ENCODE measurements at places on chromosomes 1 and 21. TPM values are rescaled to one million over a fixed set of nuclear protein-coding genes. Genes with fewer than 3 reads are reported as not detected.

MYOC gene
- total RNA-seq: 0.12 TPM

- no peaks in the 10 kb centered on the region for H3K36me3 ChIP-seq
- peaks cover 19% of the 10 kb centered on the region for H3K4me1 ChIP-seq
- H3K27ac ChIP-seq: no peak overlapping the region
- no peak for DNase-seq
- no peaks in the 10 kb centered on the region for H3K27me3 ChIP-seq
Observed at GRCh38 chr1:210696709-210697108, 368.0 kb downstream of the HHAT start.

- no peak for DNase-seq
- no peaks in the 10 kb centered on the region for H3K27me3 ChIP-seq
- no peaks in the 10 kb centered on the region for H3K4me1 ChIP-seq
- no peak overlapping the region for H3K4me3 ChIP-seq
- no peaks in the 10 kb centered on the region for H3K36me3 ChIP-seq
Observed at GRCh38 chr1:13820055-13820454, 120.1 kb downstream of the PRDM2 start.

SPRR2A gene
- total RNA-seq: not detected

- no peak overlapping the region for H3K27ac ChIP-seq
- no peaks in the 10 kb centered on the region for H3K4me1 ChIP-seq
- no peaks in the 10 kb centered on the region for H3K27me3 ChIP-seq
- no peaks in the 10 kb centered on the region for H3K36me3 ChIP-seq
- no peak for DNase-seq
Observed at GRCh38 chr1:214303141-214303930, 22.4 kb downstream of the SMYD2 start.

DNA sequence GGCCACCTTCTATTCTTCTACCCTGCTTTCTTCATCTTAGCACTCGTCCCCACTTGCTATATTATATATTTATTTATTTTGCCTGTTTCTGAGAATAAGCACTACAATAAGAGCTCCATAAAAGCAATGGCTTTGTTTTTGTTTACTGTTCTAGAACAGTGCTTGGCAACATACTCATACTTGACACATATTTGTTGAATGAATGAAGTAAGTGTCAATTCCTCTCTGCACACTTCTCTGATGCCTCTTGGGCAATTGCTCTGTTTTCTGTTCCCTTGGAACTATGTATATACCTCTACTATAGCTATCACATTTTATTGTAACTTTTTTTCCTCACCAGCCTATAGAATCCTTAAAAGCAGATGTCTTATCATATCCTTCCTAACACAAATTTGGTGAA is 7.5 kb upstream of the SLC19A2 start:
- no peak overlapping the region for H3K4me3 ChIP-seq
- H3K27ac ChIP-seq: no peak overlapping the region
- no peaks in the 10 kb centered on the region for H3K4me1 ChIP-seq
- H3K36me3 ChIP-seq: no peaks in the 10 kb centered on the region

LAMTOR5 gene
- total RNA-seq: 160 TPM

GRCh38 chr1:89754518-89754917 is 66.3 kb upstream of the LRRC8D start:
- H3K4me1 ChIP-seq: no peaks in the 10 kb centered on the region
- no peak overlapping the region for H3K4me3 ChIP-seq
- no peaks in the 10 kb centered on the region for H3K27me3 ChIP-seq
- H3K36me3 ChIP-seq: no peaks in the 10 kb centered on the region
- no peak overlapping the region for H3K27ac ChIP-seq
- DNase-seq: peak; percentile 85

TIE1 gene
- 5.0 TPM for total RNA-seq

DNA sequence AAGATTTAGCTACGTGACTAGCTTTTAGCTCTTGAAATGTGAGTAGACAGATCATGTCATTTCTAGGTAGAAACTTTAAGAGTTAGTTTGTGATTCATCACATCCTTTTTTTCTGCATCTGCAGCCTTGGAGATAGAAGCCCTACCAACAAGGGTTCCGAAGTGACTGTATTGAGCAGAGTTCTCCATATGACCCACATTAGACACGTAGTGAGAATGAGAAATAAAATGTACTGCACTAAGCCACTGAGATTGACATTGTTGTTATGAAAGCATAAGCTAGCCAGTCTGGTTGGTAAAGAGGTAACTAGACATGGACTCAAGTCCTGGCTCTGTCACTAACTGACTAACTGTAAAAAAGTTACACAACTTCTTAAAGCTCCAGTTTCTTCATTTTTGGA is 296.1 kb downstream of the PDE4B start:
- H3K27ac ChIP-seq: no peak overlapping the region
- no peaks in the 10 kb centered on the region for H3K4me1 ChIP-seq
- no peaks in the 10 kb centered on the region for H3K36me3 ChIP-seq
- no peak overlapping the region for H3K4me3 ChIP-seq
- peaks cover 7% of the 10 kb centered on the region for H3K27me3 ChIP-seq

- no peaks in the 10 kb centered on the region for H3K36me3 ChIP-seq
- no peak overlapping the region for H3K27ac ChIP-seq
- no peak for DNase-seq
- peaks cover 36% of the 10 kb centered on the region for H3K27me3 ChIP-seq
- H3K4me1 ChIP-seq: peaks cover 10% of the 10 kb centered on the region
Observed at GRCh38 chr1:114077188-114077587, 76.5 kb downstream of the SYT6 start.

DNA sequence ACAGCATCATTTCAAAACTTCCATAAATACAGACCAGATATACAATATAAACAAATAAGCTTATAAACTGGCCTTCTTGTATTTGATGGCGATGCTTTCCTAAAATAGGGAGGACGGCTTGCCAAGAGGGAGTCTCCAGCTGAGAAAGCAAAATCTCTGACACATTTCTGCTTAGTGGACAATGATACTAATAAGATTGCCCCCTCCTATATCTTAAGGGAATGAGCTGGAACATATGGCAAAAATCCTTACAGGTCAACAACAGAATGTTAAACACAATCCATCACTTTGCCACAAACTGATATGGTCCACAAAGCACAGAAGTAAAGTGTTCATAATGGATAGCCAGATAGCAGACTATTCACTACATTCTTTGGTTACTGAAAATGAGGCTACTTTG is 7.1 kb upstream of the GADD45A start:
- H3K36me3 ChIP-seq: no peaks in the 10 kb centered on the region
- no peak overlapping the region for H3K4me3 ChIP-seq
- H3K4me1 ChIP-seq: no peaks in the 10 kb centered on the region
- DNase-seq: no peak
- no peaks in the 10 kb centered on the region for H3K27me3 ChIP-seq

GRCh38 chr1:245599371-245600174 is 444.8 kb downstream of the KIF26B start:
- DNase-seq: peak; percentile 99
- H3K36me3 ChIP-seq: peaks cover 4% of the 10 kb centered on the region
- peak overlapping the region; percentile 84 for H3K27ac ChIP-seq
- H3K4me3 ChIP-seq: no peak overlapping the region
- H3K27me3 ChIP-seq: no peaks in the 10 kb centered on the region

COL16A1 gene
- 120 TPM for total RNA-seq

FAM167B gene
- 1.4 TPM for total RNA-seq

DNA sequence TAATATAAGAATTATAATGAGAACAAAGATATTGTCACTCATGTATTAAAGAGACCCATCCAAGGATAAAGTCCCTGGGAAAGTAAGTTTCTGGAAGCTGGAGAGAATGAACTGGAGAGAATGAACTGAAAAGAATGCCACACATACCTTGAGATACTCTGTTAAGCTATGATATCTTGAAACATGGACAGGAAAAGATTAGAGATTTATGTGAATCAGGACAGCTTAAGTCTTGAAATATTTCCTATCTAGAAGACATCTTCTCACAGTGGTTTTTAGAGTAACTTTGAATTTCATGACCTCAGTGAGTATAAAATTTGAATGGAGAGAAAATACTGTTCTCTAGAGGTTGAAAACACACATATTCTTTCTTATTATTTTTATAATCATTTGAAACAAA is 201.3 kb upstream of the HMCN1 start:
- no peaks in the 10 kb centered on the region for H3K36me3 ChIP-seq
- DNase-seq: no peak
- peaks cover 16% of the 10 kb centered on the region for H3K4me1 ChIP-seq

DNA sequence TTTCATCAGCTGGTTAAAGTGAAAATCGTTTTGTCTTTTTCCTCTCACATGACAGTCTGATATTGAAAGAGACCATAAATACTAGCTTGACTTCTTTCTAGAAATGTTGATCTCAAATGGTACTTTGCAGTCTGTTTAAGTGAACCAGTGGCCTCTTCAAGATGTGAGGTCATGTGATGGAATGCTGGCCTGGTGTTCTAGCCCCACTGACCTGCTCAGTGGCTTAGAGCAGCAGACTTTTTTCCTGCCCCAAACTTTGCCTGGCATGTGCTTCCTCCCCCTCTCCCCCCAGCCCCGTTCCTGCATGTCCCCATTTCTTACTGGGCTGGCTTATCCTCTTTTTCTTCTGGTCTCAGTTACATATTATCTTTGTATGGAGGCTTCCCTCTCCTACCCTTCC is 34.3 kb downstream of the ZYG11A start:
- H3K27me3 ChIP-seq: no peaks in the 10 kb centered on the region
- no peaks in the 10 kb centered on the region for H3K36me3 ChIP-seq
- H3K4me1 ChIP-seq: no peaks in the 10 kb centered on the region
- no peak for DNase-seq
- no peak overlapping the region for H3K27ac ChIP-seq
- H3K4me3 ChIP-seq: no peak overlapping the region

DNA sequence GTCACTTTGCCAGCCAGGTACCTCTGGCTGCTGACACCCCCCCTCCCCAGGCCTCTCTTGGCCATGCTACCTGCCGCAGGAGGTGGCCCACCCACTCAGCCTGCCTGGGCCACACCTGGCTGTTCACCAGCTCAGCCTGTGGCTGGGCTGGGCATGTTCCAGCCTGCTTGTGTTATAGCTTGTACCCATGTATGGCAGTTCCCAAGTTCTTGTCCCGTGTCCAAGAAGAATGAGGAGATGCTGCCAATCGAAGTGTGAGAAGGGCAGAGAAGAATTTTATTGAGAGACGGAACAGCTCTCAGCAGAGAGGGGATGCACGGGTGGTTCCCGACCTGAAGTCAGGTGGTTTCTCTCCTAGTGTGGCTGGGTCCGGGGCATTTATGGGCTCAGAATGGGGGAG is 3.9 kb upstream of the MMEL1 start:
- no peaks in the 10 kb centered on the region for H3K36me3 ChIP-seq
- H3K4me1 ChIP-seq: no peaks in the 10 kb centered on the region
- no peaks in the 10 kb centered on the region for H3K27me3 ChIP-seq
- no peak overlapping the region for H3K27ac ChIP-seq
- no peak for DNase-seq
- H3K4me3 ChIP-seq: no peak overlapping the region

- H3K4me3 ChIP-seq: no peak overlapping the region
- no peaks in the 10 kb centered on the region for H3K36me3 ChIP-seq
- peaks cover 8% of the 10 kb centered on the region for H3K4me1 ChIP-seq
- no peak for DNase-seq
- peaks cover 30% of the 10 kb centered on the region for H3K27me3 ChIP-seq
- no peak overlapping the region for H3K27ac ChIP-seq
Observed at GRCh38 chr1:241527146-241527545, 5.0 kb upstream of the KMO start.

DNA sequence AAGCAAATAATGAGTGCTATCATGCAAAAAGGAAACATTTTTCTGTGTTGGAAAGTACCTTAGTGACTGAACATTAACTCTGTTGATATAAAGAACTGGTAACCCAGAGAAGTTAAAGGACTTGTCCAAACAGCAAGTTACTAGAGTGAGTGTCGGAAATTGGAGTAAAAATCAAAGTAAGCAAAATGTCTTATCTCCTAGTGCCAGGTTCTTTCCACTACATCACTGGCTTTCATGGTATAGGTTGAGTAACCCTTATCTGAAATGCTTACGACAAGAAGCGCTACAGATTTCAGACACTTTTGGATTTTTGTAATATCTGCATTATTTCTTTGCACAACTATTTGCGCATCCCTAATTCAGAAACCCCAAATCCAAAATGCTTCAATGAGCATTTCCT is 16.4 kb upstream of the RABIF start:
- DNase-seq: no peak
- no peak overlapping the region for H3K4me3 ChIP-seq
- H3K36me3 ChIP-seq: peaks cover 41% of the 10 kb centered on the region

DNA sequence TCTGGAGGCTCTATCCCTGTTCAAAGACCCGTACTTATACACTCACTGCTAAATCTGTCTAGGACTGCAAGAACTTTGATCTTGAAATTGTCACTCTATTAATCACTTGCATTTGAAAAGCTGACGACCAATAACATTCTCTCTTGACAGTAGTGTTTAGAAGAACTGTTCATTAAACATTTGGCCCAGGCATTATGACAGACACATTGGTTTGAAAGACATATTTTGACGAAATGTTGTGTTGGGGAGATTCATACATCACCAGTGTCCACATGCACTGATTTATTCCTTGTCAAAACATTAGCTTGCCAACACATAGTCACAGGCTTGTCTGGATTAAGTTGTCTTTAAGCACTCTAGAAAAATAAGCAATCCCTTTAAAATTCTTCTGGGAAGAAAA is 951.3 kb downstream of the ADGRL2 start:
- no peak overlapping the region for H3K27ac ChIP-seq
- DNase-seq: no peak
- H3K27me3 ChIP-seq: no peaks in the 10 kb centered on the region
- no peak overlapping the region for H3K4me3 ChIP-seq

- peak; percentile 25 for DNase-seq
- H3K36me3 ChIP-seq: no peaks in the 10 kb centered on the region
- H3K27ac ChIP-seq: no peak overlapping the region
- H3K4me1 ChIP-seq: peaks cover 3% of the 10 kb centered on the region
- no peaks in the 10 kb centered on the region for H3K27me3 ChIP-seq
Observed at GRCh38 chr1:232381394-232382100, 248.4 kb downstream of the SIPA1L2 start.

GRCh38 chr1:195733826-195734225 is 874.4 kb downstream of the KCNT2 start:
- DNase-seq: no peak
- H3K4me1 ChIP-seq: no peaks in the 10 kb centered on the region
- no peak overlapping the region for H3K4me3 ChIP-seq
- no peaks in the 10 kb centered on the region for H3K36me3 ChIP-seq
- no peak overlapping the region for H3K27ac ChIP-seq

DNA sequence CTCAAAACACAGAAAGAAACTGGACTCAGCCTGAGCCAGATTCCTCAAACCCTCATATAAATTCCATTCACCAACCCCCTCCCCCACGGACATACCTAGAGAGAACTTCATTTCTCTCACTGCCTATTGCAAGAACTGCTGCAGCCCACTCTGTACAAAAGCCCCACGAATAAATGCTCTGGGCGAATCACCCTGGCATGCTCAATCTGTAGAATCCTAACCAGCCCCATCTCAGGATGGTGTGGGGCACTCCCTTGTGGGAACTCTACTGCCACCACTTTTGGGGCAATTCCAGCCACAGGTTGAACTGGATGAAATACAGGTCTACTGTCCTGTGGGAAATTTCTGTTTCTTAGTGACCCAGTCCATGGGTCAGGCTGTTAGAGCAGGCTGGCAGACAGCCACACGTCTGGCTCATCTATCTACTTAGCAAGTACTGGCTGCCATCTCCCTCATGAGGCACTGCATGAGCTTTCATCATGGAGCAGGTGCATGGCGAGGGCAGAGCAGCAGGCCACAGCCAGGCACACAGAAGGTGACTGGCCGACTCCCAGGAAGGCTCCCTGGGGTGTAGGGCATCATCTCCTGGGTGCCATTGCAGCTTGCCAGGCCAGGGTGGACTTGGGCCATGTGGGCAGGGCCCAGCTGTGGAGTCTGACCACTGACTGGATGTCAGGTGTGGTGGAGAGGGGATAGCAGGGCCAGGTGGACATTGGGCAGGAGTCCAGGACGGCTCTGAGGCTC is 1.6 kb upstream of the C1orf35 start:
- peak overlapping the region; percentile 11 for H3K27ac ChIP-seq
- DNase-seq: no peak
- H3K36me3 ChIP-seq: peaks cover 11% of the 10 kb centered on the region

Measured in cardiac muscle cell (in vitro differentiated cells and primary cell).